ENCODE measurements at places on chromosomes 13 and 19.

- DNase-seq, result no peak
These were observed 15.9 kb upstream of the ZNF208 start for GRCh38 chr19:22026687-22027086.

- DNase-seq, result no peak
These were observed 1.0 kb upstream of the ICAM5 start for GRCh38 chr19:10288662-10289166.

DNA sequence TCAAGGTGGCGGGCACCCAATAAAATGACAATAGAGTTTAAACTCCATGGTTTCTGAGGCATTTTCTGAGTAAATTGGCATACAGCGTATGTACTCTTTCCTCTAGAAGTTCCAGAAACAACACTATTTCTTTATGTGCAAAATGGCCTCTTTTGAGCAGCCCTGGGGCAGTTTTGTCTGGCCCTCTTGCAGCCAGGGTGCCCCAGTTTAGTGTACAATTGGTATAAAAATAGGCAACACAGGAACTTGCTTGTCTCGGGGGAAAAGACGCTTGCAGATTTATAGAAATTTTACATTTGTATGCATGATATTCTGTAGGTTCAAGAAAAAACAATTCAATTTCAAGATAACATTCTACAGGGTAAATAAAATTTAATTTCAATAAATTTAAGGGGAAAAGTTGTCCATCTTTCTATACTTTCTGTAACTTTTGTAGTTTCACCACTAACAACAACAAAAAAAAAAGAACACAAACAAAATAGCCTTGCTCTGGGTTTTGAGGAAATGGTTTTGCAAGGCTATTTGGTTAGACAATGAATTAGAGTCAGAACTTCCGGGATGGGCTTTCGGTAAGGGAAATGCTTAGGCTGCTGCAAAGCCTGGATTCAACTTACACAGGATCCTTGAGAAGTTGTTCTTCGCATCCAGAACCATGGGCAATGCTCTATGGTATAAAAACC, 45.3 kb downstream of the LRCH1 start:
- DNase-seq, result no peak

GRCh38 chr19:33029746-33030303, 34.9 kb downstream of the RHPN2 start:
- DNase-seq, result no peak

GRCh38 chr19:14530506-14530905, 1.1 kb downstream of the TECR start:
- no peak for DNase-seq

DNA sequence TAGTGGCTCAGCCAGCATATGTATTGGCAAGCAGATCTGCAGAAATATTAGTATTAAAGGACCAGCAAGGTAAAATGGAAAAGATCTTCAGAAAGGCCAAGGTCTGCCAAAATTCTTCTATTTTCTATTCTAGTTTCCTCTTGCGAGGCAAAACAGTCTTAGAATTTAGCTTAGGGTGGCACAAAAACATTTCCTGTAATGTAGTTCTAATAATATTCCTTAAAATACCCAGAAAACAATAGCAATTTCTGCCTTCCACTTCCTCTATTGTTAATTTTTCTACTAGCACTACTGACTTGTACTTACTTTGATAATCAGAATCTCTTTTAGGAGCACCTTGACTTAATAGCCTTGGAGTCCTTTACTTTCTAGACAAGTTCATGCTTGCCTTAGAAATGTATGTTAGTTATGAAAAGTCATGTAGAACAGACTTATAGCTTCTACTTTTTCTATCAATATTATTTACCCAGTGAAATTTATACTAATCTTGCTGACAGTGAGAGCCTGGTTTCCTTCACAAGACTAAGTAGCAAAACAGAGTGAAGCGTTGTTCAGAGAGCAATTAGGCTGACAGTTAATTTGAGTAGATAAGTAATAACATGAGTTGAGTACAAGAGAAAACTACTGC, 23.9 kb upstream of the LPAR6 start:
- no peak for DNase-seq

- DNase-seq, result no peak
These were observed 5.2 kb upstream of the LMNB2 start for GRCh38 chr19:2461751-2462634.

DNA sequence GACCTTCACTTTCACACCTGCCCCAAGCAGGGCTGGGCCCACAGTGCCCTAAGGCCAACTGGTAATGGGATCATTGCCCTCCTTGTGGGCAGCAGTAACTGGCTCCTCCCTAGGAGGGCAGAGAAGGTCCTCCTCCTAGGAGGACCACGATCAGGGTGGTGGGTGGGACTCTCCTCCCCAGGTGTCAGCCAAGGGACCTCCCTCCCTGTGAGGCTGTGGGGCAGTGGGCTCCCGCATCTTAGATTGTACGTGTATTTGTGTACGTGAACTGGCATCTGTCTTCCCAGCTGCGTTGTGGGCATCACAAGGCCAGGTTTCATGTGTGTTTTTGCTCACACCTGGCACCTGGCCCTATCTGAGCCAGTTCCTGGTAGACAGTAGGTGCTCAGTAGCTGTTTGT, 111.8 kb downstream of the SOX1 start:
- no peak for DNase-seq

DNA sequence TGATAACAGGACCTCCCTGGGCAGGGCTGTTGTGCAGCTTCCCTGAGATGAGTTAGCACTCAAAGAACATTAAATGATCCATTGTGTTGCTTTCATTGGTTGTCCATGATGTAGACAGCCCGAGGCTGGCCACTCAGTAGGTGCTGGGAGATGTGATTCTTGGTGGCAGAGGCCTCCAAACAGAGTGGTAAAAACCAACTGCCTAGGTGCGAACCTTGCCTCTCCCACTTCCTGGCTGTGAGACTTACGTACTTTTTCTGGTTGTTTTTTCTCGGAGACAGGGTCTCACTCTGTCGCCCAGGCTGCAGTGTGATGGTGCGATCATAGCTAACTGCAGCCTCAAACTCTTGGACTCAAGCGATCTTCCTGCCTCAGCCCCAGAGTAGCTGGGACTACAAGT, 6.2 kb downstream of the SARS2 start:
- DNase-seq, result no peak

GRCh38 chr13:20721454-20722357, 18.2 kb downstream of the IL17D start:
- DNase-seq, result no peak

DNA sequence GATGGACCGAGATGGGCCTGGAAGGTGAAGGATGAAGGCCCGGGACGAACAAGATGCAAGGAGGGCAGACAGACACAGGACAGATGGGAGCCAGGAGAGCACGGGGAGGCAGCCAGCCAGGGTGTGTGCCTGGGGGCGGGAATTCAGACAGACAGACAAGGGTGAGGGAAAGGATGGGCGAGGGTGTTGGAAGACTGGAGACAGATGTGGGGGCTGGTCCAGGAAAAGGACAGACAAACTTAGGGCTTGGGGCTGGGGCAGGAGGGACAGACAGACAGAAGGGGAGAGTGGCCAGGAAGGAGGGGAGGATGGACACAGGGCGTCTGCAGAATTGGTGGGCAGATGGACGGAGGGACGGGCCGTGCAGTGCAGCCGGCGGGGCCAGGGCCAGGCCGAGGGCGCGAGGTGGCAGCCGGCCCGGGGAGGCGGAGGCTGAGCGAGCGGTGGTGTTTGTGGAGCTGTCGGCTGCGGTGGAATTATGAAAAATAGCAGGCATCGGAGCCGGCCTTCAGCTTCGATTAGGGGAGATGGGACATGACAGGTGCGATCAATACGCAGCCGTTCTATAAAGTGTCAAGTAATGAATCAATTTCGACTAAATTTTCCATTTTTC, 4.6 kb upstream of the ERFL start:
- DNase-seq, result no peak

DNA sequence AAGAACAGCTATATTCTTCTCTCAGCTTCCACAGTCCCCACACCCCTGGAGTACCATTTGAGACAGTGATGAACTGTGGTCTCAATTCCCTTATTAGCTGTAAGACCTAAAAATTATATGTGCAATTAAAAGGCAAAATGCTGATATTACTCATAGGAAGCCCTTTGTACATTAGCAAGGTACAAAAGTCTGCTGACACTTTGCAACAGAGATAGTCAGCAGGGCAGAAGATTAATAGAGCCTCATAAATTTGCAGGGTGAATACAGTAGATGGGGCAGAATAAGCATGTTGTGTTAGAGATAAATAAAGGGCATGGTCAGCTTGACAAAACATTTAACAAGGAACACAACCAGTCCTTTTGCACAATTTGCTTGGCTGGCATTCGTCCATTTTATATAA, 210.0 kb upstream of the OBI1 start:
- DNase-seq, result no peak

- no peak for DNase-seq
These were observed 13.0 kb downstream of the OPA3 start for GRCh38 chr19:45571457-45572220.

- no peak for DNase-seq
These were observed 148.6 kb upstream of the SOX21 start for GRCh38 chr13:94860981-94861407.

DNA sequence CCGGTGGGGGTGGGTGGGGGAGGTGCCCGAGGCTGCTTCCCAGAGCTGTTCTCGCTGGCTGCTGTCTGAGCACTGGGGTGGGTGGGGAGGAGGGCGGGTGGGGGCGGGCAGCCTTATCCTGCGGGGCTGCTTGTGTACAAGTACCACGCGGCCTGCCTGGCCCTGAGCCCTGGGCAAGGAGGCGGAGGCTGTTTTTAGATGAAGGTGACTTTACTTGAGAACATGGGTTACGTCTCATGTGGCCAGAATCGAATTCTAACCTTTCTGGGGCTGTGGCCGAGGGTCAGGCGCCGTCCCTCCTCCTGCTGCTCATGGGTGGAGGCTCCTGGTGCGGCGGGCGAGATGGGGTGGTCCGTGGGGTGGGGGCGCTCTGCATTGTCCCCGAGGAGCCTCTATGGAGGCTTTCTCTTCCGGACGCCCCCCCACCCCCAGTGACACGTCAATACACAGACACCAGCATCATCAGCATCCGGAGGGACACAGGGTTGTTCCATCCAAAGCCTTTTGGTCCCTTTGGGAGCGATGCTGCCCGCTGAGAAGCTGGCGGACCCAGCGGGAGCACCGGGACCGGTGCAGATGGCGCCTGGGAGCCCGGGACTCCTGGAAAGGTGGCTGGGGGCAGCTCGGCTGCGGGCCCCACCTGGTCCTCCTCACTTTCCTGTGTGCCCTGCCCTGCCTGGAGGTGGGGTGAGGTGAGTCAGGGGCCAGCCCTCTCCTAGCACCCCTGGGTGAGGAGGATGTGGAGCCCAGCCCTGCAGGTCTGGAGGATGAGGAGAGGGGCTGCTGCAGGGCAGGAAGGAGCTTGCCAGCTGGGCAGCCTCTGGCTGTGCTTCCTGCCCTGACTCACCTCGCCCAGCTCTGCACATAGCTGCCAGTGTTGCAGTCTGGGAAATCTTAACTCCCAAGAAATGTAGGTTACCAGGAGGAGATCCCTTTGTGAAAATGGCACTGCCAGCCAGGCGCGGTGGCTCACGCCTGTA, 3.4 kb downstream of the BSG start:
- no peak for DNase-seq

DNA sequence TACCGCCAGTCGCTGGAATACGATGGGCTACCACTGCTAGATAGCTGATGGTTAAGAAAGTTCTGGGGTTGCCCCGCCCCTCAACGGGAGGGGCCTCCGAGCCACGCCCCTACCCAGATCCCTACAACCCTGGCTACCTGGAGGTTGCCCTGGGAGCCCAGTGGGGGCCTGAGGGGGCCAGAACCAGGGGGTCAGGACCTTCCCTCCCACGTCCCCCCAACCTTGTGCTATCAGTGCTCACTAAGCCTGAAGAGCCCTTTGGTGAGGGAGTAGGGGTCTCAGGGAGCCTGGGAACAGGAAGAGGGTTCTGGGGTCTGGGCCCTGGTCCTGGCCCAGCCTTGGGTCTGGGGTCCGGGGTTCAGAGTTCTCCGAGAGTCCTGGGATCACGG, 8.9 kb downstream of the OCEL1 start:
- DNase-seq, result no peak

GRCh38 chr19:4702764-4703163, 20.9 kb downstream of the DPP9 start:
- no peak for DNase-seq

DNA sequence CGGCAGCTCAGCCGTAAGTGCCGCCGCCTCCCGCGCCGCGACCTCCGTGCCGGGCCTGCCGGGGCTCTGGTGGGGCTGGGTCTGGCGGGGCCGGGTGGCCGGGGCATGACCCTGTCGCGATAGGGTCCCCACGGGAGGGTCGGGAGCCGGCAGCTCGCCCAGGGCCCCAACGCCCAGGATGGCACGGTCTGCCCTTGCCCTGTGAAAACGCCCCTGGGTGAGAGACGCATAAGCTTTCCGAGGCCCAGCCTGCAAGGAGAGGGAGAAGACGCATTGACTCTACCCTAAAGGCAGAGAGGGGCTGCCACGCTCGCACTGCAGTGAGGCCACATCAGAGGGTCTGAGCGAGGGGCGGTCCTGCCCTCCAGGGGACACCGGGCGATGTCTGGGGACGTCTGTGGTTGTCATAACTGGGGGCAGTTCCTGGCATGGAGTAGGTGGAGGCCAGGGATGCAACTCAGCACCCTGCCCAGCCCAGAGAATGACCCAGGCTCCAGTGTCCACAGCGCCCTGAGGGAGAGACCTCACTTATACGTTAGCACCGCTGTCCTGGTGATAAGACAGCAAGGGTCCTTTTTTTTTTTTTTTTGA, 539 bp downstream of the ZNF554 start:
- no peak for DNase-seq

Measured in forelimb muscle (tissue), 1 donor.